Muscle of back (tissue), 13 donors: ENCODE measurements at places on chromosomes 1 and 21. TPM values are rescaled to one million over a fixed set of nuclear protein-coding genes. Genes with fewer than 3 reads are reported as not detected.

DNA sequence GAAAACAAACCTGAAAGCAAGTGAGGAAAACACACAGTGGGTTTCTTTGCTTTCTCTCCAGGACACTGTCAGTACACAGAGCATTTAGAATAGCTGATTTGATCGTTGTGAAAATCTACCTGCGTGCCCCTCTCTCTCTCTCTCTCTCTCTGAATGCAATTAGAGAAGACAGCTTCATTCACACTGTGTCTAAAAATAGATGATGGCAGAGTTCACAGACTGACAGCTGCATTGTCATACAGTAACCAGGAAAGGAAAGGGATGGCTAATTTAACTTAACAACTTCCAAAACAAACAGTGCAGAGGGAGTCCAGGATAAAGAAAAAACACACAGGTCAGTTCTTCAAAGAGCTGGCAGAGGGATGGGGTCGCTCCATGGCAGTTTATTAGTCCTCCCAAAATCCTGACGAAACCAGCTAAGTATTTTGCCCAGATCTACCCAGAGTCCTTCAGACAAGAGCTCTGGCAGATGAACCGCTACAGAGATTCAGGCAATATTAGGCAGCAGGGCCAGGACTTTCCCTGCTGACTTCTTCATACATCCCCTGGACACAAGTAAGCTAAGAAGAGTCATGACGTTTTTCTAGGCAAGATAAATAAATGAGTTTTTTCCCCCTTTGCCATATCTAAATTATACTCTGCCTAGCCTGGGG, 58.9 kb downstream of the WLS start:
- peak; percentile 64 for DNase-seq

GRCh38 chr1:174519844-174520243, 72.1 kb downstream of the GPR52 start:
- DNase-seq: no peak

GRCh38 chr1:246434335-246434734, 72.7 kb downstream of the SMYD3 start:
- DNase-seq: no peak

DNA sequence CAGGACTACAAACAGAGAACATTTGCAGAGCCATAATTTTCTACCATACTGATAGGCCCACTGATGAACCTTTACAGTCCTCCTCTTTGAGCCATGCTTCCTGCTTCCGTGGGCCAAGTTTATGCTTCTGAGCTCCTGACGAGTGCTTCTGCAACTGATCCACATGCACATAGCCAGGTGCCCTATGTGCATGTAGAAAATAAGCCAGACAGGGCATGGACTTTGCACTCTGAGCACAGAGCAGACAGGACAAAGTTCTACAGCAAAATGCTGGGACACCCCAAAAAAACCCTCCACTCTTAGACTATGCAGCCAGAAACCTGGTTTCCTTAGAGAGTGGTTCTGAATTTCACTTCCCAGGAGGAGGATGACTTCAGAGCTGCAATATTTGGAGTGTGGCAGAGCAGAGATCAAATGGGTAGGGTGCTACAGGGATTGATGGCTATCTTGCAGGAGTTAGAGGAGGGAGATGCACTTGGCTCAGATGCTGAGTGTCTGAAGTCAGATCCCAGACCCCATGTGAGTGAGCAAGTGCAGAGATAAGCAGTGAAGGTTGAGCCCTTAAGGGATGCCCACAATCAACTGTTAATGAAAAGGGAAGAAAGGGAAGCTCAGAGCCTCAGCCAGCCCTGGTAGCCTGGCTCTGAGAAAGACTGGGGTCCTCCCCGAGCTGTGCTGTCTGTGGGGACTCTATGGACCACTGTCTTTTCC, 230.9 kb downstream of the DUSP10 start:
- no peak for DNase-seq

The FAM167B gene
- 5.6 TPM for polyA plus RNA-seq

GRCh38 chr1:10730985-10731384, 65.5 kb downstream of the CASZ1 start:
- peak; percentile 66 for DNase-seq

- no peak for DNase-seq
These were observed 312.9 kb downstream of the RRAGC start for GRCh38 chr1:38546636-38547035.

The NKAIN1 gene
- 2.0 TPM for polyA plus RNA-seq

The ETS2 gene
- polyA plus RNA-seq: 32.6 TPM

- DNase-seq: no peak
These were observed 36.7 kb upstream of the LRRC8B start for GRCh38 chr1:89487972-89488371.

DNA sequence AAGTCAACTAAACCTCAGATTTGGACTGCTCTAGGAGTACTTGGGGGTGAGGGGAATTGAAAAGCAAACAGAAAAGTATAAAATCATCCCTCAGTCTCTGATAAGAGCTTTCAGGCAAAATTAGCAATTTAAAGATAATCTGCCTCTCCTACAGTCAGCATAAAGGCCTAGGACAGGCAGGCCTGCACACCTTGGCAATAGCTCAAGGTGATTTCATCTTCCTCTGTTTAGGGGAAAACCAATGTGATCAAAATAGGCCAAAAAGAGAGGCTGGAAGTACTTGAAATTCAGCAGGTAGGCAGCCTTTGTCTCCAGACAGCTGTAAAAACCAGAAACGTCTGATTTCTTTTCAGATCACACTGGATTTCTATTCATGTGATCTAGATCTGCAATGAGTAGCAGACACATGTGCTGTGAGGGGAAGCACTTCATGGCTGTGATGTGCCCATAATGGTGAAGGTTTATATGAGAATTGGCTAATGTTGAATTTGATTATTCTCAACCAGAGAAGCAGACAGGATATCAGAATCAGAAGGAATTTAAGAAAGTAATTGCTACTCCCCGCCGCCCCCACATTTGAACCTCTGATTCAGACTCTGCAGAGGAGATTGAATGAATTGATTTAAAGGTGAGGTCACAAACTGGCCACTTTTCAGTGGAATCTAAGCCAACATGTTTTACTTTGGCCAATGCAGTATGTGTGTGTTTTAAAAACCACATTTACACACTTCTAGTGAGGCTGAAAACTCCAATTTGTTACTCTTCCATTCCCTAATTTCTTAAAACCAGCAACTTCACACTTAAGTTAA, 45.8 kb upstream of the DNASE2B start:
- peak; percentile 78 for DNase-seq

The ALX3 gene
- not detected for polyA plus RNA-seq

DNA sequence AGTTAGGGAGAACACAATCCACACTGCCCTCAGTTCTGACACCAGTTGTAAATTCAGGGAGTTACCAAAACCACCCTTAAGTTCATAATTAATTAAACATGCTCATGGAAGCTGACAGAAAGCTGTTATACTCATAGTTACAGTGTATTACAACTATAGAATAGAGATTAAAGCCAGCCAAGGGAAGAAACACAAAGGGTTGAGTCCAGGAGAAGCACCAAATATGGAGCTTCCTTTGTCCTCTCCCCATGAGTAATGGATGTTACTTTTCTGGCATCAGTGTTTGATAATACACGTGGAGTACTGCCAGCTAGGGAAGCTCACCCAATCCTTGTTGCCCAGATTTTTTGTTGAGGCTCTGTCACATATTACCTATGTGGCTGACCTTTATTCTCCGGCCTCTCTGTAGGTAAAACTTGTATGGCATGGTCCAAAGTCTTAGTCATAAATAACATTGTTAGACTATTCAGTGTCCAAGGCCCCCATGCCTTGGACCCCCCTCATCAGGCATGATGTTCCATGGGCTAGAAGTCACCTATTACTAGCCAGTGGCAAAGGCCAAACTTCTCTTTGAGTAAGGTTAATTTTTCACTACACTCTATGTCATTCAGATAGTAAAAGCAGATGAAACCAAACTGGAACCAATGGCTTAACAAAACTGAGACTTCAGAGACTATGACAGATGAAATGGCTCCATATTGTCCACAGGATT, 175.7 kb downstream of the GPR52 start:
- DNase-seq: no peak

GRCh38 chr1:110542725-110543124, 23.8 kb upstream of the KCNA10 start:
- DNase-seq: peak; percentile 48

The ADCY10 gene
- 0.37 TPM for polyA plus RNA-seq

DNA sequence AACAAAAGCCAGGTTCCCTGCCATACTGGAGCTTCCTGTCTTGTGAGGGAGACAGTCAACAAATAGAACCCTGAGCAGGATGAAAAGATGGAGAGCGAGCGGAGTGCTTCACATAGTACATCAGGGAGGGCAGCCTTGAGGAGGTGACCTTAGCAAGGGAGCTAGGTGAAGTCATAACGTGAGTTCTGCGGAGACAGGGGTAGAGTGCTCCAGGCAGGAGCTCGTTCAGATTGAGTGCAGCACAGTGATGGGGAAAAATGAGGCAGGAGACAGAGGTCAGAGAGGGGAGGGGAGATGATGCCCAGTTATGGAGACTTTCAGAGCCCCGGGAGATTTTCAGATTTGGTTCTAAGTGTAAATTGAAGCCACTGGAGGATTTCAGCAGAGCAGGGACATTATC, 15.3 kb upstream of the CLIC6 start:
- no peak for DNase-seq
